B cell (primary cell): ENCODE measurements at places on chromosomes 3 and 15.

GRCh38 chr3:23697416-23697815 lies 108.3 kb upstream of the UBE2E1 start:
- no peak for DNase-seq

GRCh38 chr3:150308481-150309256 lies 99.4 kb upstream of the TSC22D2 start:
- DNase-seq = no peak

DNA sequence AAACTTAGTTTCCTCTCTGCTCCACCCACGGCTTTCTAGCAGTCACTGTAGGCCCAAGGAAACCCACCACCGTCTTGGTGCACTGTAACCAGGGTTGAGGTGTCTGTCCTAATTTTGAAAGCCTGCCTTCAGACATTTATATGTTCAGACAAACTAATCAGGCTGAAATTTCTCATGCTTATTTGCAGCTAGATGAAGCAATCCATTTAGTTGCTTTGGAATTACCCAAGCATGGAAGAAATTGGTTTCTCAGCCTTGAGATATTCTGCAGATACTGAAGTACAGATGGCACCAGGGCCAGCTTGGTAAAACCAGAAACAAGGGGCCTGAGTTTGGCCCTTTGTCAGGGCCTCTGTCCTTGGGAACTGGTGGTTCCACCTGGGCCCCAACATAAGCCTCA lies 105.4 kb downstream of the CACNA1D start:
- no peak for DNase-seq

DNA sequence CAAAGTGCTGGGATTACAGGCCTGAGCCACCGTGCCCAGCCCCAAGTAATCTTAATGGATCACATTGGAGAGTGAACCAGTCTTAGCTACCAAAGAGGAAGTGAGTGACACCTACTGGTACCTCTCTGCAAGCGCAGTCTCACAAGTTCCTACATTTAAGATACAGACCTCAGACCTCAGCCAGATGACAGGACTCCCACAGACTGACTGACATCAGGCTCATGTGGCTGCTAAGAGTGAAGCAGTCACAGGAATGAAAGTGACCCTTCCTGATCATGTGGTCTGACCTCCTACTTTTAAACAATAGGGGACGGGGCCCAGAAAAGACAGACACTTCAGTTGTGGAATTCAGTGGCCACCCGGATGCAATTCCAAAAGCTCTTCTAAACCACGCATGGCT lies 36.3 kb upstream of the GNB5 start:
- DNase-seq = peak; percentile 90

DNA sequence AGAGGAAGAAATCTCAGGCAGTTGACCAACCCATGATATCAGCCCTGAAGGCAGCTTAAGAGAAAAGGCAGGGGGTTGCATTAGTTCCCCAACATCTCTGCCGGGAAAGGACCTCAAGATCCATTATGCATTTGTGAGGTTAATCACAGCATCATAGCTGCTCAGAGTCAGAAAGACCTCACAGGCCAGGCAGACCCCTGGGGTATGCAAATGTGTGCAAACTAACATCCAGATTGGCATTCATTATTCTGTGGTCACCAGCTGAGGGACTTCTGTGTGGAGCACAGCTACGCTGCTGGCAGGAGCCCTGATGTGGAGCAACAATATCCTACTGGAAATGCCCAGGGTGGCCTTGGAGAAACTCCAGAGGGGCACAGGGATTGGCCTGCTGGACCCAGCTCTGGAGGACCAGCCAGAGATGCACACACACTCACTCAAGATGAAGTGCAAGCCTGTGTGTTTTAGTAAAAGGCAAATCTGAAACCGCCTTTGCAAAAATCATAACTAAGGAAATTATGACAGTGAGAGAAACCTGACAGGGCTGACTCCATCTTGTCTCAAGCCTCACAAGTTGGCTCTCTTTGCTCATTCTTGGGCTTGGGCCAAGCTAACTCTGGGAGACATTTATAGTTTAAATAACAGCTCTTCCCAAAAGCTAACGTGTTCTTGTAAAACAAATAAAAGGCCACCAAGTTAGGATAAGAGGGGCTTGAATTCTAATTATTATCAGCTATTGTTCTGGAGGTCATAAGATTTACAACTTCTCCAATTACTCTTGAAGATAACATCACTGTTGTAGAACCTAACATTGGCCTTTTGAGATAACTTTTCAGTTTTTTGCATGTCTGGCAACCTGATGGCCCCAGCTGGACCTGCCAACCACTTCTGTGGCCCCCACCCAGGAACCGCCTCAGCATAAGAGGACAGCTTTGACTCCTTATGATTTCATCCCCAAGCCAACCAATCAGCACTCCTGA lies 257.1 kb downstream of the UACA start:
- DNase-seq = no peak

GRCh38 chr3:11323813-11324212 lies 51.6 kb downstream of the ATG7 start:
- DNase-seq = no peak

GRCh38 chr3:171380711-171381425 lies 79.3 kb downstream of the TNIK start:
- DNase-seq = no peak

DNA sequence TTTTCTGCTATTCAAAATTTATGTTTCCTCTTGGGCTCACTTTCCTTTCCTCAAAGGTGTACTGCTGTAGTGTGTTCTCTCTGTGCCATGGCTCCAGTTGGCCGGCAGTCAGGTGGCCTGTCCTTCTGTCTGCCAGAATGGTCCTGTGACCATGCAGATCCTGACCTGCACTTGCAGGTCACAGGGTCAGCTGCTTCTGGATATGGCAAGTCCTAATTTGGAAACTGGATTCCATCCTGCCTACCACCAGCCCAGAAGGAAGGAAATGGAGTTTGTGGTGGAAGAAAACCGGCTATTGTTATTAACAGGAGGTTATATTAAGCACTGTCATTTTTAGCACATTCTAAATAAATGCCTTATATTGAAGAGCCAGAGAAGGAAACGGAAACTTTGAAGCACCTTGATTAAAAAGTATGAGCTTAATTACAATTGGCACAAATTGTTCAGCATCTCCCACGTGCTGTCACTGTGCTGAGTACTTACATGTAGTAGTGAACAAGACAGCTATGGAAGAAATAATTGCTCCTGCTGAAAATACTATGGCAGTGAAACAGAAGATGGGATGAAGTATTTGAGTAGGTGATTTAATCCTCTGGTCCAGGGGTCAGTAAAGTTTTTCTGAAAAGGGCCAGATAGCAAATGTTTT lies 362.8 kb downstream of the PTPRG start:
- no peak for DNase-seq

GRCh38 chr3:49618412-49618811 lies 55.7 kb upstream of the APEH start:
- no peak for DNase-seq

DNA sequence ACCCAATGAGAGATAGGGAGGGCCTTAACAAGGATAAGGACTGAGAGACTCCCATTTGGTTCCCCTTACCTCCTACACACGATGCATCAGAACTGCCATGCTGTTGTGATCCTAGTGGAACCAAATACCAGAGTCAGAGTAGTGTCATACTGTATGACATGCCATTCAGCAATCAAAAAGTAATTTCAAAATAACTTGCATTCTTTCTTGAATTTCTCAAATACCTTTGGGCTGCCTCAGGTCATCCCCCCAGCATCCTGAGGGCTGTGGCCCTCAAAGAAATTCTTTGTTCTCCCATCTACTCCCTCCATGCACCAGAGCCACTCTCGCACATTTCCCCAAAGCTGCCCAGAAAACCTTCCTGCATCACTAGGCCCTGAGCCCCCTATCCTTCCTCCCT lies 68.9 kb upstream of the PPP2R3A start:
- no peak for DNase-seq

DNA sequence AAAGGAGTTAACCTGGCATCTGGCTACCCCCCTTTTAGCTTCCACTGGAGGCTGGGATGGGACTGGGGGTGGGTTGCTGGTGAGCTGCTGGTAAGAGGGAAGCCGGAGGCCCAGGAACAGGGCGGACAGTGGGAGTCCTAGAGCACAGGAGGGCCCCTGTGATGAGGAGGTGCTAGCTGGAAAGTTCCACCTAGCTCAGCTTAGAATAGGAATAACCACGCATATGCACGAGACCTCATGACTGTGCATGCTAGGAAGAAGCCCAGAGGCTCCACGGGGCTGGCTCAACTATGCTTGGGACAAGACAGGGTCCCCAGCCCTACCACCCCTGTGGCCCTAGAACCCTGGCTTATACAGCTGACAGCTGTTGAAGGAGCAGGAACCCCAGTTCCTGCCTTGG lies 34.1 kb downstream of the LINGO1 start:
- no peak for DNase-seq

DNA sequence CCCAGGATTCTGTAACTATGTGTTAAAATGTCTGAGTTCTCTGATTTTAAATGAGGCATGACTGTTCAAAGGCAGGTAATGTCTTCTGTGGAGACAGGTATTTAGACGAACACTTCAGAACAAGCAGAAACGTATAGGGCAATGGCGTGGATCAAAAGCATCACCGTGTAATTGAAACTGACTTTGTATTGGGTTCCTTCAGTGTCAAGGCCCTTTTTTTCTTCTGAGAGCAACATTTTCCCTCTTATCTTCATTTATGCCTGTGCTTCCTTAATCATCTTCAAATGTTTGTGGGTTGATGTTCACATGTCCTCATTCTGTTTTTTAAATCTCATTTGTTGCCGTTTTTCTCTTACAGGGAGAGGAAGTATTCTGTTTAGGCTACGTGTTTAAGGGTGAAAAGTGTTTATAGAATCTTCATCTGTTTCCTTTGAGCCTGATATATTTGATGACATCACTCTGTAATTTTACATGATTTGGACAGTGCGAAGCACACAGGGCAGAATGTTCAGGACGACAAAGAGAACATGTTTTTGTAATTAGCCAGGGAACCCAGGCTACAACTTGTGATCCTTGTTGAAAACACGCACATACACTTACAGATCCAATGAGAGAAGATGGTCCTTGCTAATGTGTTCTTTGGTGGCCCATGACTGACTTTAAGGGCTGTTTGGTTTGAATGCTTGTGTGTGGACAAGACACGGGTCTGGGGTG lies 196.0 kb downstream of the LRTM1 start:
- no peak for DNase-seq

- DNase-seq = no peak
Measured at GRCh38 chr15:32029409-32029861, 880 bp upstream of the CHRNA7 start.

- no peak for DNase-seq
Measured at GRCh38 chr15:77033417-77033728, 37.5 kb downstream of the TSPAN3 start.

GRCh38 chr15:37767841-37768455 lies 166.5 kb upstream of the TMCO5A start:
- DNase-seq = no peak

GRCh38 chr3:37149257-37149656 lies 25.1 kb downstream of the LRRFIP2 start:
- no peak for DNase-seq

DNA sequence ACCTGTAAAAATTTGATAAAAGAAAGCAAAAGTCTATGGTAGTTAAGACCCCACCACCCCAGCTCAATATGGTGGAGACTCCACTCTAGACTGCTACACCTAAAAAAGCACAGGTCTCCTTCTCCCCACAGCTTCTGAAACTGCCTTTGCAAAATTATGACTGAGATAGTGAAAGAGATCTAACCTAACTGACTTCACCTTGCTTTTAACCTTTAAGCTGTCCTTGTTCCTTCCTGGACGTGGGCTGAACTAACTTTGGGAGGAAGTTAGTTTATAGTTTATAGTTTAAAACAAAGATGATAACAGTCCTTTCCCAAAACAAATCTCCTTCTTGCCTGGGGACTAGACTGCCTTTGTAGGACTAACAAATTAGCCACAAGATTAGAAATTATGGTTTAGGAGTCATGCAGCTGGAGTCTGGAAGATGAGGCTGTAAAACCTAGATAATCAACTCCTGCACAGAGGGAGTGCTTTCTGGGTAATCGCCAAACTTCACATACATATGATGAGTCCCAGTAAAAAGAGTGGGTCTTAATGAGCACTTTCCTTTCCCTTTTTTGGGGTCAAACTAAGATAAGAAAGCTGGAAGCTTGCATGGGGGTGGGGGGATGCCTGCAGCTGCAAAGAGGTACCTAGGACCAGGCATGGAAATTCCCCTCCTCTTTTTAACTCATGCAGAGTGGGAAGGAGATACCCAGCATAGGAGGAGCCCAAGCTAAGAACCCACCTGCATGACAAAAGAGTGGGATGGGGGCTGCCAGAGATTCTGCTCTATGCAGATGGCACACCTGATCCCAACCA lies 17.5 kb downstream of the CCR8 start:
- no peak for DNase-seq

DNA sequence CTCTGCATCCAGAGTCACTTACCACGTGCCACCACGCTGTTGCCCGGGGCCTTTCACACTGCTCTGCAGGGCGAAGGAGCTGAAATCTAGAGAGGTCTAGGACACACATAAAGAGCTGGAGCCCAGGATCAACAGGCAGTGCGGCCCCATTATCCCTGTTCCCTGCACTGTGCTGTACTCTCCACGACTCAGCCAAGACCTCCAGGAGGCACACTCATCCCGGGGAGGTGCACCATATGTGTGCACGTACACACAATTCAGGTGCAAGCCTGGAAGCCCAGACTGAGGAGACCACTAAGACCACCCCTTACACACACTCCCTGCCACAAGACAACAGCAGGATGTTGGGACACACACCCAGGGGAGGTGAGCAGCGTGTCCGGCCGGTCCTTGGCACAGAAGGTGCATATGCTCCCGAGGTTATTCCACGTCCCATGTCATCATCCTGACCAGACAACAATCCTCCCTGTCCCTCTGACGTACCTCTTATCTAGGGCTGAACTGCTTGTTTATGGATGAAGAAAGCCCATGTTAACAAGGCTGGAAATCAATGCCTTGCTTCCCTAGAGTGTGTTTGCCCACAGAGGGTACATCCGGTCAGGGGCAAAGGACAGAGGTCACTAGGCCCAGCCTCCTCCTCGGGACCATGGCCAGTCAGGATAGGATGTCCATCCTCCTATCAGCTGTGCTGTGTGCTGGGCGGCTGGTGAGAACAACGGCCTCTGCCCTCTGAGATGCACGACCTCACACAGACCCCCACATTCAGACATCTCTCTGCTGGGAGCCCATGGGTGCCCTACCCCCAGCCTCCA lies 16.1 kb downstream of the KLF15 start:
- DNase-seq = no peak

GRCh38 chr15:57018151-57018550 lies 99.7 kb downstream of the TCF12 start:
- DNase-seq = no peak

DNA sequence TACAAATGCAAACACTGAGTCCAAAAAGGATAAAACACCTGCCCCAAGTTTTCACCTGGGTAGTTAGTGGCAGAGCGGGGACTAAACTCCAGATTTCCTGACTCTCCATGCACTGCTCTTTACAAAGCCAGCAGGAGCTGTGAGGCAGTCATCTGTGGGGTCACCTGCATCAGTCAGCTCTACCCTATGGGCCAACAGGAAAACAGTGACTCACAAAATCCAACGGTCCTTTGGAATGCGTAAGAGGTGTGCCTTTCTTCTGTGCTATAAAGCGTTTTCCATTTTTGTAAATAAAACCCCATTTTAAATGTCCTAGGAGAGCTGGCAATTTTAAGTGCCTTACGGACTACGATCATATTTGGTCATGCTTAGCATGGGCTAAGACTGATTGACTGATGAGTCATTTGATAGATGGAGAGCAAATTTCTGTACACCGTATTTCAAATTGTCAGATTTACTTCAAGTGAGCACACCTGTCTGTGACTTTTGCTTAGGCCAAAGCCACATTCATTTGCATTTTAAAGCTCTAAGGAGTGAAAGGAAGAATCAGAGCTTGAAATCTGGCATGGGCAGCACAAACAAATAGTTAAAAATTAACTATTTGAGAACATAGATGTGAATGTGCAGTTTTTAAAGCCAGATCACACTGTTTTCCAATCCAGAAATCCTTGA lies 4.4 kb upstream of the COL8A1 start:
- no peak for DNase-seq
